ENCODE measurements at places on chromosomes 3 and 15.
A peak's percentile ranks its signal among the peaks of the same experiment; 100 is the strongest.

- DNase-seq: no peak
These were observed 3.0 kb upstream of the ZMAT3 start for GRCh38 chr3:179074656-179075055.

GRCh38 chr3:43923104-43923882 is 232.6 kb downstream of the ABHD5 start:
- DNase-seq: no peak

GRCh38 chr3:14874784-14875183 is 56.0 kb downstream of the FGD5 start:
- no peak for DNase-seq

DNA sequence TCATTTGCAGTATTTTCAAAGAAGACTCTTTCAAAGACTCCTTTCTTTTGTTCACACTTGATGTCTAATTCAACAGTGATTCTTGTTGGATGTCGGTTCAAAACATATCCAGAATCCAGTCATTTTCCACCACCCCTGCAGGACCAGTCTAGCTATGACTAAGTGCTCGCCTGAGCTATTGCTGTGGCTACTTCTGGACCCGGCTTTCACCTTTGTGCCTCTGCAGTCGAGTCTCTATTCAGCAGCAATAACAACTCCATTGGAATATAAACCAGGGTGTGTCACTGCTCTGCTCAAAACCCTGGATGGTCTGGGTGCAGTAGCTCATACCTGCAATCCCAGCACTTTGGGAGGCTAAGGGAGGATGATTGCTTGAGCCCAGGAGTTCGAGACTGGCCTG is 55.0 kb downstream of the PRICKLE2 start:
- no peak for DNase-seq

DNA sequence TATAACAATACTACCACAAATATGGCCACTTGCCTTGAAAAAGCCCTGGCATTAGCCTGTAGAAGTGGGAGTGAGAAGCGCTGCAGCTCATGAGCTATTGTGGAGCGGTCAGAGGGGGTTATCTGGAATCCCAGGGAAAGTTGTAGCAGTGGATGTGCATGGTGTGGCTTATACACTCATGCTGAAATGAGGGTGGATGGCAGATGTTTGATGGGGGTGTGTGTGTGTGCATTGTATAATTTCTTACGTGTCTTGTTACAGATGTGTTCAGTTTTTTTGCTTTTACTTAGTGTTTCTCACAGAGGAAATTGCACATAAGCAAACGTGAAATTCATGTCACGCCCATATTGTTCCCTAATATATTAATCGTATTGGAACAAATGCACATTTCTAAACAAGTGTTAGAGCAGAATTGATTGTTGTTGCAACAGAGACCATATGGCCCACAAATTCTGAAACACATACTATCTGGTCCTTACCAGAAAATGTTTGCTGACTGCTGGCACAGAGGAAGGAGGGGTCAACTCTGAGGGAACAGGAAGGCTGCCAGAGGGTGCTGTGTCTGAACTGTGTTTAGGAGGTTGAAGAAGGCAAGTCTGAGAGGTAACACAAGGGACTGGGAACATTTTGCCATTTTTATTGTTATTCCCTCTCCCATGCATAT is 200.0 kb upstream of the CFAP20DC start:
- no peak for DNase-seq

- DNase-seq: no peak
These were observed 333.1 kb downstream of the RORA start for GRCh38 chr15:60895986-60896385.

- DNase-seq: no peak
These were observed 278.6 kb downstream of the UBE2E2 start for GRCh38 chr3:23481616-23482278.

- no peak for DNase-seq
These were observed 6.3 kb upstream of the GTPBP8 start for GRCh38 chr3:112984485-112984884.

DNA sequence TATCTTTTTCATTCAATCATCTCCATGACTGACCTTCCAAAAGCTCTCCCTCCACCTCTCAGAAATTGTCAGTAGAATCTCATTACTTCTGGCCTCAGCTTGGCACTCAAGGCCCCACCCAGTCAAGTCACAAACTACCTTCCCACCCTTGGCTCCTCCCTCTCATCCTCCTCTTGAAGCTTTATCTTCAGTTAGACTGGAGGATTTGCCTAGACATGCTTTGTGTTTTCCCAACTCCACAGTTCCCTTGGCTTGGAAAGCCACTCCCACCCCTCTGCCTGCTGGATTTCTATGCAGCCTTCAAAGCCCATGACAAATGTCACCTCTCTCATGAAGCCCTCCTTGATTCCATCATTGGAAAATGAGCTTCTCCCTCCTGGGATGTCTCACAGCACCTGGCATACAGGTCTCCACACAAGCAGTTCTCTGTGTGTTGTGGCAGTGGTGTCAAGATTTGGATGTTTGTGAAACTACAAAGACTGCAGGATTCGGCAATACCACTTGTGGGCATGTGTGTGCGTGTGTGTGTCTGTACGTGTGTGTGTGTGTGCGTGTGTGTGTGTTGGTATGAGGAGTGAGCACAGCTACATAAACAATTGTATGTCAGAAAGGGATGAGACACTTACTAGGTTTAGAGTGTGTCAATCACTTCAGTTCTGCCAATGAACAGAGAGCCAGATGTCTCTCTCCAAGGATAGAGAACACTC is 45.3 kb upstream of the VPS8 start:
- no peak for DNase-seq

DNA sequence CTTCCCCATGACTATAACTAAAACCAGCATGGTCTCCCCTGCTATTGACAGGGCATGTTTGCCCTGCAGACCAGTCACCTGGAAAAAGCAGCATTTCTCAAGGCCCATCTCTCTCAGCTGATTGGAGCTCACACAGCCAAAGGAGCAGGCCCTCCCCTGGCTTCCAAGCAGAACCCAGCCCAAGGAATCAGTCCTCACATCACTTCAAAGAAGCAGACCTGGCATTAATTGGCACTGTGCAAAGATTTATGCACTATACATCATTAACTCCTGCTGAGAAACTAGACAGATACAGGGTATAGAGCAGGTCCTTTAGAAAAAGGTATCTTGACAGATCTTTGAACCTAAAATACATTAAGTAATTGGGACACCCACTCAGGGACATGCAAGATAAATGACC is 323.8 kb upstream of the PPP2R3A start:
- no peak for DNase-seq

- no peak for DNase-seq
These were observed 30.2 kb downstream of the ZBTB11 start for GRCh38 chr3:101646726-101647125.

DNA sequence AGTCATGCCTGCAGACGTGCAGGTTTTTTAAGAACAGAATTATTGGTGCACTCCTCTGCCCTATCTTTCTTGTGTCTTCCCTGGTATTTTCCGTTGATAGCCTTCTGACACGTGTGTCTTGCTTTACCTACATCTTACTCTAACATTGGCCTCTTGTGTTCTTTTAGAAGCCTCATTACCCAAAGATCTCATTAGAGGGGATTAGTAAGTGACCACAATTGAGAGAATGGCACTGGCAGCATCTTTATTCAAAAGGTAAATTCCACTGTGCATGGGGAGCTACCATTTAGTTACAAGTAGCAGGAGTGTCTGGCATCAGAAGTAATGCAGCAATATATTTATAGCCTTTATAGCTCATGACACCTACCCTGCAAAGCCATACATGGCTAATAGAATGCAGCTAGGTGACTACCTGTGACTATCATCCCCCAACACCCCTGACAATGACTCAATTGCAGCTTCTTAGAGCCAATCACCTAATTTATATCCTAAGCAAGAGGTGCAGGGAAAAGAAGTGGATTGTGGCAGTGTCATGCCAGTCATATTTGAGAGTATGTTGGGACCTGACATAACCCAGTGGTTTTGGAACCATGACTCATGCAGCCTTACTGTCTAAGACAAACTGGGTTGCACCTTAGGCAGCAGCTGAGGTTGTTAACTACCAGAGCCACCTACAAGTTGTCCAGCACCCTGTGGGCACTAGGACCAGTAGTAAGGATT is 164.8 kb downstream of the GRM7 start:
- DNase-seq: no peak

DNA sequence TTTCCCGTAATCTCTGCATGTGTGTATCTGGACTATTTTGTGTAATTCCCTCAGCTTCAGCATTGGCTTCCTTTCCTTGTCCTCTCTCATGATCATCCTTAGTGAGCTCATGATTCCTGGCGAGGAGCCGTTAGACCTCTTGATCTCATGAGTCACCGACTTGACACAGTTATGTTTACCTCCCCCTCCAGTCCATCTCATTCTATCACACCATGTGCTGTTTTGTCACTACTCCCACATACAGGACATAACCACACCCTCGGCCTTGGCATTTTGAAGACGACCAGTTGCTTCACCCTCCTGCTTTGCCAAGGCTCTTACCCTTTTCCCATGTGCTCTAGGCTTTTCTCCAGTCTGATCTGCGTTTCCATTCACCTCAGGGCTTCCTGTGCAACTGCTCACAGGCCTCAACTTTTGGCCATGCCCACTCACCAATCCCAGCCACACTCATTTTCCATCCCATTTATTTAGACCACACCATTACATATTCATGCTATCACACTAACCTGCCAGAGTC is 41.5 kb downstream of the CP start:
- DNase-seq: no peak

GRCh38 chr15:95097361-95097760 is 866.0 kb downstream of the MCTP2 start:
- DNase-seq: no peak

DNA sequence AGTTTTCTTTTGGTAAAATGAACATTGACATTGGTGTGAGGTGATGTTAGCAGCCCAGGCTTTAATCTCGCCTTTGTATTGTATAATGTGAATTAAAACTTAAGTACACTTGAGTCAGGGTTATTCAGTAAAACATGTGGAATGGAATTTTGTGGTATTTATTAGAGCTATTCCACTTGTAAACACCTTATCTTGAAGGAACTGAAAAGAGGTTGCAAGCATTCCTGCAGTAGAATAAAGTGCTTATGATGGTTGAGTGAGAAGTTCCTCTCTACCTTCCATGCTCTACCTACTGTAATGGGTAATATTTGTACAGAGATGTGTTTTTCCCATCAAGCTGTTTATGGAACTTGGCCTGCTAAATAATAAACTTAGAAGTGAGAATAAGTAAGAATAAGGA is 36.1 kb downstream of the HMG20A start:
- no peak for DNase-seq

DNA sequence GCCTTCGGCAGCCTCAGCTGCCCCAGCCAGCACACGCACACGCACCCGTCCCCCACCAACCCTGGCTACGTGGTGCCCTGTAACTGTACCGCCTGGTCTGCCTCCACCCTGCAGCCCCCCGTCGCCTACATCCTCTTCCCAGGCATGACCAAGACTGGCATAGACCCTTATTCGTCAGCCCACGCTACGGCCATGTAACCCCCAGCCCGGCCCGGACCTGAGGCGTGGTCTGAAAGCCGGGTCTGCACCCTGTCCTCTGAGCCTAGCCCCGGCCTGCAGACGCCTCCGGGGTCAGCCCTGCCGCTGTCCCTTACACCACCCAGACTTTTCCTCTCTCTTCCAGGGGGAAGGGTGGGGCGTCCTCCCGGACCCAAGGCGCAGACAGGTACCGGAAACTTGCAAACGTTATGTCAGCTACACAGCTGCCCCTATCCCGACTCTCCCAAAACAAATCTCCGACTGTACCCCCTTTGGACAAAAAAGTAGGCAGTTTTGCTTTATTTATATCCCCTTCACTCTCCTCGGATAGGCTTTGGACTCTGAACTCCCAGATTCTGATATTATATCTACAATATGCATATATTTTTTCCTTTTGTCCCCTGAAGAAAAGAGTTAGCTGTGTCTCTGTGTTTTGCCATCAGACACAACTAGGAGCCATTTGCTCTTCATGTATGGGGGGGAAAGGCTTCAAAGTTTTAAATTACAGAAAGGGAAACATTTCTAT is 1.4 kb downstream of the SOX14 start:
- no peak for DNase-seq

DNA sequence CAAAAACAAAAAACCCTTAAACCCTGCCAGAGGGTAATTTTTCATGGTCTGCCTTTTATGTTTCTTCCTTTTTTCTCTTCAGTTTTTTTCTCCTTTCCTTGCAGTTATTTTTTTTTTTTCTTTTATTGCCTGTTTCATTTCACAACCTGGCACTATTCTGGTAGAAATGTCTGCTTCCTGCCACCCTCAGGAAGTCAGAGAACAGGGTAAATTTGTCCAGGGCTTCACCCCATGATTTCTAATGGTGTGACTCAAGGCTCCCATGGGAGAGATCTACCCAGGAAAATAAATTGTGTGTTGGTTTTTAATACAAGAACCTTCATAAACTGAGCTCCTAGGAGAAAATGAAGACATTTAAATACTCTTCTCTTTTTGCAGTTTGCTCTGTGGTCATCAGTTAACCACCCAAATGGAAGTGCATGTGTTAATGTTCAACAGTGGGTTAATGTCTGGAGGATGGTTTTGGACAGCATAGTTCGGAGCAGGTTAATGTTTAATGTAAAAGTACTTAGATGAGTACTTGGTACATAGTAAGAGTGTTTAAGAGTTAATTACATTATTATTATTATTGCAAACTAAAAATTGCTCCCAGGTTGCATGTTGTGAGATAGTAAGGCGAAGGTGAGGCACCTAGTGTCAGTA is 45.9 kb downstream of the CGNL1 start:
- no peak for DNase-seq

GRCh38 chr15:100940767-100941379 is 21.7 kb downstream of the LRRK1 start:
- DNase-seq: no peak

DNA sequence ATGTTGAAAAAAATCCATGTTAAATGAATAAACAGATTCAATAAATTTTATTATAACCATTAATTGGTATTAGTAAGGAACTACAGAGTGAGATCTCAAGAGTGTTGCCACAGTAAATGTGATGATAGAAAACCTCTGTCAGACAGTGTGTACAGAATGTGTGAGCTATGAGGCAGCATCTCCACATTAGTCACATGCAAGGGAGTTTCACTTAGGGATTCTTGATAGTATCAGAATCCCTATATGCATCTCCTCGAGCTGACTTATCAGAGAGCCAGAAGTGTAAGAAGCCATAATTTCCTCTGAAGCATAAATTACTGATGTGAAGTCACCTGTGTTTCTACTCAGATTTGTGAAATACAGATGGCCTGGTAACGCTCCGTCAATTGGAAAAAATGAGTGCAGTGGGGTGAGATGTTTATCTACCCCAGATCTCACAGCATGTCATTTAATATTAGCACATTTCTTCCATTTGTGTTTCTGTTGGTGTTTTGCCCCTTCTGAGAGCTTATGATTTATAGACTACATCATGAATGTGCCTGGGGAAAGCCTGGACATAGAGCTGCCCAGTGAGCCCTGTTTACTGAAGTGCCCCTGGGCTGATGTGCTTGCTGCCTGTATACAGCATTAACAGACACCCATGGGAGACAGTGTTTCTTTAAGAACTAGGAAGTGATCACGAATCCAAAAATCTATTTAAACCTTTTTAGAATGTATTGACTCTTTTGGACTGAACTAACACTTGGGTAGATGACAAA is 262.4 kb downstream of the CPNE4 start:
- no peak for DNase-seq

GRCh38 chr3:53046171-53047170 is 598 bp upstream of the SFMBT1 start:
- peak; percentile 41 for DNase-seq

Measured in stimulated activated CD8-positive, alpha-beta memory T cell treated with anti-CD3 and anti-CD28 coated beads, Interleukin-2, amount 100 ng/mL, for 1 hour (primary cell).